ENCODE measurements at places on chromosomes 7 and 10. TPM values are rescaled to one million over a fixed set of nuclear protein-coding genes. Genes with fewer than 3 reads are reported as not detected.

GRCh38 chr7:1015196-1016121 lies 28.9 kb upstream of the GPR146 start:
- no peak for DNase-seq

GRCh38 chr7:916291-916941 lies 38.1 kb downstream of the ADAP1 start:
- DNase-seq, result no peak

GRCh38 chr10:612696-613095 lies 76.8 kb downstream of the DIP2C start:
- DNase-seq, result no peak

GRCh38 chr7:21429786-21430574 lies 2.1 kb downstream of the SP4 start:
- no peak for DNase-seq

DNA sequence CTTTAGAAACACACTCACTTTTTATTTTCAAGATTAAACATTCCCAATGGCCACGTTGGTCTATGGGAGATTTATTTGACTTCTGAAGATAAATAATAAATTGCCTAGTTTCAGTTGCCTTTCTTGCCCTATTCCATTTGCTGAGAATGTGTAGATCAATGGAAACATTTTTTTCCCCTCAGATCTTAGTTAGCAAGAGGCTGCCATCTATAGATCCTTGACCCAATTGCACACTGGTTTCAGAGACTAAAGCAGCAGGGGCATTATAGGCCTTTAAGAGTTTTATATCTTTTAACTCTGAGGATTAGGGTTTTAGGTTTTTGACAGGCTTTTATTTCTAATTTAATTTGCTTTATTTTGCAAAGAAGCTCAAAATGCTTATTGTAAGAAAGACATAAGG lies 163.2 kb upstream of the GPR26 start:
- no peak for DNase-seq

DNA sequence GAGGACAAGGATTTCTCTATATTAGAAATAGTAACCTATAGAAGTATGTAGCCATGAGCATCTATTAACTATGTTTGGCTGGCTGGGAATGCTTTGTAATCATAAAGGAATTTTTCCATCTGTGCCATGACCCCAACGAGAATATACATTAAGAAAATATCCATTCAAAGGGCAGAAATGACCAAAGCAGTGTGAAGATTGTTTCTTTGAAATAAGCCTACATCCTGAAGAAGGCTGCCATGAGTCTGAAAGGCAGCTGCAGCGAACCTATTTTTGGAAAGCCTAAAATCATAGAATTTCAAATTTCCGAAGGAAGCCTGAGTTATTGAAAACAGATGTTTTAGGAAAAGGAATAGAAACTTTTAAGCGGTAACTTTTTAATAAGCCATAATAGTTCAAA lies 244.2 kb upstream of the FOXK1 start:
- DNase-seq, result no peak

- no peak for DNase-seq
These were observed 112.7 kb downstream of the SORCS1 start for GRCh38 chr10:107051769-107052168.

- DNase-seq, result peak; percentile 44
These were observed 980 bp downstream of the ADAM8 start for GRCh38 chr10:133275684-133276092.

DNA sequence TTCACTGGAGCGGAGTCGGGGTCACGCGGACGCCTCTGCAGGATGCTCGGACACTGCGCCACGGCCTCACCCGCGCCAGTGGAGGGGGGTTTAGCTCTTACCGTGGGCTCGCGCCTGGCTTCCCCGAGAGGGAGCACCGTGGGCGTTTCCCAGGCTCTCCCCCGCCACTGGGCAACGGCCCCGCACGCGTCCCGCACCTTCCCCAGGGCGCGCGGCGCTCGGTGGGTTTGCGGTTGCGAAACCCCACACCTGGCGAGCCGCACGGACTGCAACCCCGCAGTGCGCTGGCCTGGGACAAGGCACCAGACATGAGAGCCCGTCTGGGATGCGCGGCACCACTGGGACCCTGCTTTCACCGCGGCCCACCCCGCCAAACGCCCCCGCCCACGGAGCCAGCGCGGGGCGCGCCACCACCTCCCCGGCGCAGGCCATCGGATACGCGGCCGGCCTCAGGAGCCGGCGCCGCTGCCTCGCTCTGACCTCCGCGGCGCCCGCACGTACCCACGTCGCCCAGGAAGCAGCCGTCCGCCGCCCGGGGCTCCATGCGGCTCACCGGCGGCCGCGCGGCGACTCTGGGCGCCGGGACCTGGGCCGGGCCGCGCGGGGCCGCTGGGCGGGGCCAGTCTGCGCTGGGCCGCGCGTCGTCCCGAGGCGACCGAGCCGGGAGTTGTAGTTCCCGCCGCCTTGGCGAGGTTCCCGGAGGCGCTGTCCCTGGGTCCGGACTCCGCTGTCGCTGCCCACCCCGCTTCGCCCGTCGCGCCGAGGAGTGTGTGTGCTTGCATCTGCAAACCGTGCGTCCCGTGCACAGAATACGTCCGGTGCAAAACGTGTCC lies at the start of gene ASB13:
TSS of gene ASB13 (minus strand) at position 588 of the 833 bp plus-strand sequence. CDS start at position 544, 44 bp downstream.
- DNase-seq, result peak; percentile 58

GRCh38 chr10:60944910-60945297 lies 919 bp upstream of the RHOBTB1 start:
- no peak for DNase-seq

DNA sequence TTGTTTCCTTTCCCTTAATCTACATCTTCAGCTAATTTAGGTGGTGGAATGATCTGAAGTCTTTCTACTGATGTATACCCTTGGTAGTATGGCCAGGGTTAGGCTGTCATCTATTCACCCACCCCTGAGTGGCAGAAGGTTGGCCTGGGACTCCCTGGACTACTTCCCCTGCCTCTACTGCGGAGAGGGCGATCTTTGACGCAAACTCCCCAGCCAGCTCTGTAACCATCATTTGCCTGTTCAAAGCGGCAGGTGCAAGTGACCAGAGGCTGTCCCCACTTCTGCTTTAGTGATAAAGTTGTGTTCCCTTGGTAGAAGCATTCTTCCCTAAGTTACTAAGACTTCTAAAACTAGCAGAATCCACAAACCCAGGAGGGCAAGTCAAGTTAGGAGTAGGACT lies 70.8 kb upstream of the UNC5B start:
- DNase-seq, result no peak

GRCh38 chr7:105009667-105010503 lies 4.1 kb upstream of the KMT2E start:
- no peak for DNase-seq

- DNase-seq, result no peak
These were observed 111.5 kb downstream of the BMPER start for GRCh38 chr7:34016876-34017275.

DNA sequence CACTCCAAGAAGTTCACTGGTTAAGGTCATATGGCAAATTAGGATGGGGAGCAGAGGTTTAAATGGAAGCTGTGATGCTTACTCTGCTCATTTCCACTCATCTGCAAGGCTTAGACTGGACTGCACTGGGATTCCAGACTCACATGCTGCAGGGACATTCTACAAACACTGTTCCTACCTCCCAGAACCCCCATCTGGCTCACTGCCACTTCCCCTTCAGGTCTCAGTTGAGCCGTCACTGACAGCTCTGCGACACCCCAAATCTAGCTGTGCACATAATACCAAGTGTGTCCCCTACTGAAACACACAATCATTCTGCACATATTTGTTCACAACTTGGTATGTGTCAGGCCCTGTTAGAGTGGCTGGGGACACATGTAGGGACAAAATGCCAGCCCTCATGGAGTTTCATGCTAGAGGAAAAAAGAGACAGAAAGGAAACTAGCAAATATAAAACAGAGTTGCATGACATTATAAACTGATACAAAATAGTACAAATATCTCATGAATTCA lies 5.4 kb downstream of the PRKCQ start:
- DNase-seq, result no peak

DNA sequence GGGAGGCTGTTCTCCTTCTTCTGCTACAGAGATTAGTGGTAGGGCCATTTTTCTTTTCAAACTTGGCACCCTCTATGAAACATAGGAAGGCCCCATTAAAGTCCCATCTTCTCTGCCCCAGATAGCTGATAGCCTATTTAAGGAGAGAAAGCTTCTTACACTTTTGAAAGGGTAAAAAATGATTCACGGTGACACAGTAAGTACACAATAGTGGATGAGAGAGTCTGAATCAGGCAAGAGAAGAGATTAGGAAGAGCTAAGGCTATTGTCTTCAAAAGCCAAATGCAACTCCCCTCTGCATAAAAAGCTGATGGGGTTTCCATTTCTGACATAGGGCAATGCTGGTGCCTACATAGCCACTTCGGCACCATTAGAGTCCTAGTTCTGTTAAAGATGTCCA lies 3.6 kb downstream of the INA start:
- DNase-seq, result no peak

DNA sequence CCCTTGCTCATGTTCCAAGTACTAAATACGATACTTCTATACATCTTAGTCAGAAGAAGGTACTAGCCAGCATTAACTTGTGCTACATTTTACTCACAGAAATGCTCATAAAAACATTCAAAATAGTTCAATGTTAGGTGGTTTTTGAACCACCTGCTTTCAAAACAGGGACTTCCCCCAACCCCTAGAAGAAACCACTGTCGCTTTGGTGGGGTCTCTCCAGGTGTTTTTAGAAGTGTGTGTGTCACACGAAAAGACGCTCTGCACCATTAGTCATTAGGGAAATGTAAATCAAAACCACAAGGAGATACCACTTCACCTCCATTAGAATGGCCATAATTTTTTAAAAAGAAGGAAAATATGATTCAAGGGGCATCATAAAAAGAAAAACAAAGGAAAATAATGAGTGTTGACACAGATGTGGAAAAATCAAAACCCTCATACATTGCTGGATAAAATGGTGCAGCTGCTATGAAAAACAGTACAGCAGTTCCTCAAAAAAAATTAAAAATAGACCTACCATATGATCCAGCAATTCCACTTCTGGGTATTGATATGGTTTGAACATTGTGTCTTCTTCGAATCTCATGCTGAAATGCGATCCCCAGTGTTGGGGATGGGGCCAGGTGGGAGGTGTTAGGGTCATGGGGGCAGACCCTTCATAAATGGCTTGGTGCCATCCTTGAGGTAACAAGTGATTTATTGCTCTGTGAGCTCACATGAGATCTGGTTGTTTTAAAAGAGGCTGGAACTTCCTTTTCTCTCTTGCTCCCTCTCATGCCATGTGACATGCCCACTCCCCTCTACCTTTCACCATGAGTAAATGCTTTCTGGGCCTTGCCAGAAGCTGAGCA lies 74.2 kb downstream of the MALSU1 start:
- DNase-seq, result peak; percentile 79

- DNase-seq, result peak; percentile 75
These were observed 163.9 kb upstream of the AUTS2 start for GRCh38 chr7:69434398-69434815.

GRCh38 chr10:89861584-89862301 lies 160.4 kb downstream of the KIF20B start:
- DNase-seq, result peak; percentile 83

DNA sequence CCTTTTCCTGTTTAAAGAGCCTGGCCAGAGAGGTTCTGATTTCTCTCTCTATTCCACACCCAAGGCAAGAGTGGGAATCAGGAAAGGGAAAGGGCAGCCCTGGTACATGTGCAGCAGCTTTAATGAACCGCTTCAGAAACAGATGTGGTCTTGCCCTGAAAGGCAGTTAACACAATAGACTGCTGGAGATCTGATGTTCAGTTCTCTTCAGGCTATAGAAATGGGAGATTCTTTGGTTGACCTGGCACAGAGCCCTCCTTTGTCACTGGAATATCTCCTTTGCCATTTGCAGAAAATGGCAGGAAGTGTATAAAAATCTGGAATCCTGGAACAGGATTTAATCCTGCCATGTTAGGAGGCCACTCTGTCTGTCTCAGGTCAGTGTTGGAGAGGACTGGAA lies 36.3 kb upstream of the EXOC6 start:
- no peak for DNase-seq

DNA sequence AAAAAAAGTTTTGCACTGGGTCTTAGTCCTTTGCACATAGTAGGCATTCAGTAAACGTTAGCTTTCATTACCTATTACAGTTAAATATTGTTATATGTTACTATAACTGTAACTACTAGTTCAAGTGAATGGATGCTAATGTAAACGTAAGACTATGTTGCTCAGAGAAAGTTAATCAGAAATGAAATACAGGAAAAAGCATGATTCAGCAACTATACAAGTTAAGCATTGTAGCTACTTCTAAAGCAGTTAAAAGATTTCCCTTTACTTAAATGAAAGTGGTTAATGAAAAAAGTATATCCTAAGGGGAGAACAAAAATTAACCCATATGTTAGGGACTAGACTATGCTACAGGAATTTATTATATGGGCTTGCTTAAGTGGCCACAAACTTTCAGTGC lies 121.2 kb downstream of the SKAP2 start:
- DNase-seq, result no peak

DNA sequence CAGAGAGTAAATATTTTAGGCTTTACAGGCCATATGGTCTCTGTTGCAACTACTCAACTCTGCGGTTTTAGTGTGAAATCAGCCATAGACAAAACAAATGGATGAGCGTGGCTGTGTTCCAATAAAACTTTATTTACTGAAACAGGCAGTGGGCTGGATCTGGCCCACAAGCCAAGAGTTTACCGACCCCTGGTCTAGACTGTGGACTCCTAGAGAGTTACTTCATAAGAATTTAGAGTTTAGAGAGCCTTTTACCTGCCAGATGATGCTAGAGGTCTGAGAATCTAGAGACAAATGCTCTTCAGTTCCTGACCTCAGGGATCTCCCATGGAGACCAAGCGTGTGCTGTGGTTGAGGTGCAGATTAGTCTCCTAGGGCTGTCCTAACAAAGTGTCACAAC lies 174.8 kb downstream of the PTEN start:
- DNase-seq, result peak; percentile 69

DNA sequence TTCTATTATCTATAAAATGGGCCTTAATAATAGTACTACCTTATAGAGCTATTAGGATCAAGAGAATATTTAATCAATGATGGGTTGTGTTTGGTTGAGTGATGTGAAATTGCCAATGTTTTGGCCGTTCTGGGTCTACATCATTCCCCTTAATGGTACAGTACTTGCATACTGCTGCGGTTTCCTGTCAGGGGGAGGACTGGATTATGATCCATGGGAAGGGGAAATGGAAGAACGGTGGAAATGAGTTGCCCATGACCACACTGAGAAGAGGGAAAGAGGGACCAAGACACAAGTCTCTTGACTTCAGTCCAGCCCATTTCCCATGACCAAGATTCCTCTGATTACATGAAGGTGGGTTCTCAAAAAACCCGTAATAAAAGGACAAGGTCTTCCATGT lies 999 bp upstream of the MRPS24 start:
- peak; percentile 94 for DNase-seq

Gene HOXA11
- total RNA-seq, result 7.7 TPM

Gene FUOM
- 0.80 TPM for total RNA-seq

Gene PLCE1
- total RNA-seq, result 2.5 TPM

Gene C10orf143
- total RNA-seq, result 0.46 TPM

Gene ELN
- total RNA-seq, result 0.23 TPM

Gene NEUROG3
- not detected for total RNA-seq

Gene TSPAN33
- total RNA-seq, result 15.1 TPM

Gene COL17A1
- total RNA-seq, result 0.23 TPM

Gene SLC37A3
- 34.9 TPM for total RNA-seq

Gene GPR141
- total RNA-seq, result not detected

Gene NANOS1
- 4.7 TPM for total RNA-seq

Gene MOGAT3
- total RNA-seq, result not detected

Gene MAT1A
- total RNA-seq, result not detected

Gene SPDYE9
- not detected for total RNA-seq

Gene TMEM273
- not detected for total RNA-seq

Gene CFAP43
- 0.69 TPM for total RNA-seq

Gene ASB10
- total RNA-seq, result not detected

Gene GDF10
- 0.23 TPM for total RNA-seq
